Body of pancreas (tissue), 4 donors: ENCODE measurements at places on chromosomes 11 and 22.
A peak's percentile ranks its signal among the peaks of the same experiment; 100 is the strongest.

DNA sequence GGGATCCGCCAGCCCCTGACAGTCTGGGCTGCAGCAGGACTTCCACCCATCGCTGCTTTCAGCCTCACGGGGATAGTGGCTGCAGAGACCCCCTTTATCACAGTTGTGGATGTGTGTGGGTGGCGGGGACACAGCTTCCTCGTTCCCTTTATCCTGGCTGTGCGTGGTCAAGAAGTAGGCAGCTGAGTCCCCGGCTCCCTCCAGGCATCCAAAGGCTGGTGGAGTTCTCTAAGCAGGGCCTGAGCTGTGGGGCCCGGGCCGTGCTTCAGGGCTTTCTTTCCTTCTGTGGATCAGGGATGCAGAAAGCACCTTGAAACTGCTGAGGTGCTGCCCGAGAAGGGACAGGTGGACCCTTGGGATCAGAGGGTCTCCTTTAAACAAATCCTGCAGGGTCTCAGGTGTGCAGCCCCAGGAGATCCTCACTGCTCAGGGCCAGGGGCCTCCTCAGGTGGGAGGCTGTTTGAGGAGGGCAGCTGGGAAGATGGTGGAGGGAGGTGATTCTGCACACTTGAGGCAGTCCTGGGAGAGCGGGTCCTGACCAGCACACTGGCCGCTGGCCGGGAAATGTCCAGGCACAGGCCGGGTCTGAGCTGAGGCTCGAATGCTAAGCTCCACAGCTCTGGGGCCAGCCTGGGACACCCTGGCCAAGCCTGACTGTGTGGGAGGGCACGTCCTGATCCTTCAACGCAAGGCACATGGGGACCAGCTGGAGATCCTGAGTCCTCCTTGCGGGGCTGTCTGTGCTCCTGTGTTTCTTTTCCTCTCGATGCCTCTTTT lies 1024.3 kb downstream of the BRD1 start:
- no peak for DNase-seq

DNA sequence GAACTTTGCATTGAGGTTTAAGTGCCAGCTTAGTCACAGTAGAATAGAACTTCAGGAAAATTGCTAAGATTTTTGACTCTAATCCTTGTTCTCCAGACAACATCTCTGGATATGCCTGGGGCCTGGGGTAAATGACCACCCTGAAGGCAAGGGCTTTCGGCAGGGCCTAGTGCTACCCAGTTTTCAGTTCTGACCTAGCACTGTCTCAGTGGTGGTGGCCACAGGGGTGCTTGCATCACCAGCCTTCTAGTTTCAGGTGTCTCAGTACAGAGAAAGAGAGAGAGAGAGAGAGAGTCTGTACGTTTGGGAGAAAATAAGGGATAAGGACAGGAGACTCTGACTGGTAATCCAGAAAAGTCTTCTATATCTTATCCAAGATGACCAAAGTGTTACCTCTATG lies 890.5 kb downstream of the JRKL start:
- no peak for DNase-seq

DNA sequence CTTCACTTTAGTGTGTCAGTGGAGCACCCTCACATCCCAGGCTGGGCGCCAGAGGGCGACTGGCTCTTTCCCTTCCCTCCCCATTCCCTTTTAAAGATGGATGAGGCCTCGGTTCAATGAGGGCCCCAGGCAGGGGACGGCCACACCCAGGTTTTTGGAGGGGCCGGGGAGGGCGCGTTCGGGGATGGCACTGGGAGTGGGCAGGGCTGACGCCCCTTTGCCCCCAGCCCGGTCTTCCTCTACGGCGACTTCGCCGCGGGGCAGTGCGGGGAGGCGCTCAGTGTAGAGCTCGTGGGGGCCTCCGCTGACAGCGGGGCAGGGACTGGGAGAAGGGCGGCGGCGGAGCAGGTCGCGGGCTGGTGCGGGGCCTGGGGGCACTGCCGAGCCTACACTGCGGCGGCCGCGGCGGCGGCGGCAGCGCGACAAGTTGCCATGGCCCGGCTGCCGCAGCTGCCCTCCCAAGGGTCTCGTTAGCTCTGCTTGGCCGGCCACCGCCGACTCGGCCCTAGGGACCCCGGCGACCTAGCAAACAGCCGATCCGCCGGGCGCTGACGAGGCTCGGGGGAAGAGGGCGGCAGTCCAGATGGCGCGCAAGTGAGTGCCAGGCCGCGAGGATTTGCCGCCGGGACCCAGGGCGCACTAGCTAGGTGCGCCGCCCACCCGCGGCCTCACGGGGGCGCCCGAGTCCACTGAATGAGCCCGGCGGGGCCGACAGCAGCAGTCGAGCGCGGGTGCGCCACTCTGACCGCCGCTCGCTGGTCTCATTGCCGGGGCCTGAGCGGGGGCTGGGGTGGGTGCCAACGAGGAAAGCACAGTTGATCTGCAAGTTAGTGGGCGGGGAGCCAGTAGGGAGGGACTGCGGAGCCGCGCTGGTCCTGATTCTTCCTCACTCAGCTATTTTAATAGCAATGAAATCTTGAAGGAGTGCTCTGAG lies 92.7 kb downstream of the RRM1 start:
- DNase-seq: peak; percentile 92

DNA sequence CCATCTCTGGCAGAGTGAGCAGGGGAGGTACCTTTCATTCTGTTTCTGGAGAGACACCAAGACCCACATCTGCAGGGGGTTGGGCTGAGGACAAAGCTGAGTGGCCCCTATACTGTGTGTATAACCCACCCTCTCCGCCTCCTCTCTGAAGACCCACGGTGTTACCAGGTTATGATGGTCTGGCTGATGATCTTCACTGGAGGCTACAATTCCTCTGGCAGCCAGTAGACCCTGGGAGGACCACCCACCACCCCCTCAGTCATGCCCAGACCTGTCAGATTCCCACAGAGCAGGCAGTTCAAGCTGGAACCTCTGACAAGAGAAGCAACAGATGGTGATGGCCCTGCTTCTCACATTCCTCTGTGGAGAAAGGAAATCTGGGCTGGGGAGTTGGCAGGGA lies 11.4 kb upstream of the KCNJ1 start:
- no peak for DNase-seq

DNA sequence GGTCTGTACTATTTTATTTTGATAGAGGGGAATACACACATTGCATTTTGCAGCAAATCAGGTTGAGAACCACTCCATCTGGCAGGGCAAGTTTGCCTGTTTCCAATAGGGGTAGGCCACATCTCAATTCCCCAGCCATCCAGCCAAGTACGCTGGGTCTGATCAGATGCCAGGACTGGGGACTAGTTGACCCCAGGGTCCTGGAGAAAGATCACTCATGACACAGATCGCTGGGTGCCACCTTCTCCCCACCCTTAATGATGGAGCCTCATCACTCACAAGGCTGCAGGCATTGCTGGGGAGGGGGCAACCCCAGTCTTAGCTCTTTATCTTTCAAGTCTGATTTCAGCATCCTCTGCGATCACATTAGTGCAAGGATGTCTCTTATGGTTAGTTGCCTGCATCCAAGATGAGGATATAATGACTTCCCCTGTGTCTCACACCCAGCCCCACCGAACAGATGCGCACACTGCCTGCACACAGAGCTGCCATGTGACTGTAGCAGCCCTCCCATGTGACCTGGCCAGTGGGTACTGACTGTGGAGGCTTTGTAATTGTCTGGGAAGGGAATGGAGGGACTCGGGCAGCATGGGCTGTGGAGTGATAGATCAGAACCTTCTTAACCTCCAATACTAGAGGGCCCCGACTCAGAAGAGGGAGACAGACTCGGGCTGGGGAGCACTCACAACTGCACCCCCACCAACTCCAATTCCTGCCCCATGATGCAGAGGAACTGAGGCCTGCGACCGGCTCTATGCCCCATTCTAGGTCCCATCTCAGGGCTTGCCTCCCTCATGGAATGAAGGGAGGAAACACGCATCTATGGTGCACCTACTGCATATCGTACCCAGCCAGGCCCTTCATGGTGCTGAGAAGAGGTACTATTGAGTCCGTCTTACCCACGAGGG lies 155.8 kb downstream of the DSCAML1 start:
- DNase-seq: no peak

- DNase-seq: no peak
Measured at GRCh38 chr11:88575916-88576315, 238.4 kb upstream of the CTSC start.

- DNase-seq: no peak
Measured at GRCh38 chr22:49850959-49851802, 2.5 kb upstream of the ZBED4 start.

GRCh38 chr22:44495629-44496028 lies 2.4 kb downstream of the RTL6 start:
- DNase-seq: no peak
